Tibial nerve (tissue), 4 donors: ENCODE measurements at places on chromosomes 1 and 21. TPM values are rescaled to one million over a fixed set of nuclear protein-coding genes. Genes with fewer than 3 reads are reported as not detected.

The OR10X1 gene
- not detected for total RNA-seq

The SFN gene
- total RNA-seq, result not detected

The OR2L13 gene
- not detected for total RNA-seq

The SPATA17 gene
- total RNA-seq, result 0.98 TPM

DNA sequence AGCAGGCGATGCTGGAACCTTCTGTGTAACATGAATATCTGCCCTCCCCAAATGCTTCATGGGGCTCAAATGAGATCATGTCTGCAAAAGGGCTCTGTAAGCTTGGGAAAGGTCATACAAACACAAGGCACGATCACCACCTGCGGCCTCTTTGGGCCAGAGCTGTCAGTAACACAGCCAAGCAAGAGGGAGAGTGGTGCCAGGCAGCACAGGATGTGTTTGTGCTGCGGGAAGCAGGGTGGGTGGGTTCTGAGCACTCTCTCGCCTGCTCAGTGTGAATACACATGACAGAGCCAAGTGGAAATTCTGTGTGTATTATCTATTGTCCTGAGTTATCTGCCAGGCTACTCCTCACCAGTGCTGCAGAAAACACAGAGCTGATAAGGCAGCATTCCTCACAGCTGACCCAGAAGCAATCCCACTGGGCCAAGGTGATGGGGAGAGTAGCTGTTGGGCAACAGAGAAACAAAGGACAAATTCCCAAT lies 101.2 kb downstream of the LAMC2 start:
- DNase-seq, result no peak
- no peak overlapping the region for H3K27ac ChIP-seq
- no peaks in the 10 kb centered on the region for H3K36me3 ChIP-seq
- H3K4me3 ChIP-seq, result no peak overlapping the region
- H3K4me1 ChIP-seq, result peaks cover 4% of the 10 kb centered on the region
- H3K27me3 ChIP-seq, result no peaks in the 10 kb centered on the region

- no peak for DNase-seq
- H3K36me3 ChIP-seq, result no peaks in the 10 kb centered on the region
- H3K4me3 ChIP-seq, result no peak overlapping the region
These were observed 40.2 kb downstream of the MX1 start for GRCh38 chr21:41466024-41466820.

DNA sequence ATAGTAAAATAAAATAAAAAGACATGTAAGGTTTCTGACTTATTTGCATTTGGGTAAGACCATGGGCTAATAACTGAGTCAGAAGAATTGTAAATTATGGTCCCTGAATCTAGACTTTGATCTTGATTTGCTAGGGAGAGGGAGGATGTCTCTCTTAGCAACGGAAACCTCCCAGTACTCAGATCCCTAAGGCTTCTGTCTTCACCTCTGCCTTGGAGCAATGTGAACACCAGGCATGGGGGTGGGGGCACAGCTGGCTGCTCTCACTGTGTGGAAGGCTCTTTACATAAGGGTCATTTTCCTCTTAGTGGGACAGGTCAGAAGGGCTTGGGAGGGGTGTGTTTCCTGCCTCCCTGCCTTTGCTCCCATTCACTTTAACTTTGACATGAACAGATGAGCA lies 17.0 kb upstream of the TMEM54 start:
- H3K4me3 ChIP-seq, result no peak overlapping the region
- H3K4me1 ChIP-seq, result no peaks in the 10 kb centered on the region
- DNase-seq, result no peak
- H3K27me3 ChIP-seq, result peaks cover 10% of the 10 kb centered on the region
- no peak overlapping the region for H3K27ac ChIP-seq
- no peaks in the 10 kb centered on the region for H3K36me3 ChIP-seq

The XCL2 gene
- not detected for total RNA-seq

DNA sequence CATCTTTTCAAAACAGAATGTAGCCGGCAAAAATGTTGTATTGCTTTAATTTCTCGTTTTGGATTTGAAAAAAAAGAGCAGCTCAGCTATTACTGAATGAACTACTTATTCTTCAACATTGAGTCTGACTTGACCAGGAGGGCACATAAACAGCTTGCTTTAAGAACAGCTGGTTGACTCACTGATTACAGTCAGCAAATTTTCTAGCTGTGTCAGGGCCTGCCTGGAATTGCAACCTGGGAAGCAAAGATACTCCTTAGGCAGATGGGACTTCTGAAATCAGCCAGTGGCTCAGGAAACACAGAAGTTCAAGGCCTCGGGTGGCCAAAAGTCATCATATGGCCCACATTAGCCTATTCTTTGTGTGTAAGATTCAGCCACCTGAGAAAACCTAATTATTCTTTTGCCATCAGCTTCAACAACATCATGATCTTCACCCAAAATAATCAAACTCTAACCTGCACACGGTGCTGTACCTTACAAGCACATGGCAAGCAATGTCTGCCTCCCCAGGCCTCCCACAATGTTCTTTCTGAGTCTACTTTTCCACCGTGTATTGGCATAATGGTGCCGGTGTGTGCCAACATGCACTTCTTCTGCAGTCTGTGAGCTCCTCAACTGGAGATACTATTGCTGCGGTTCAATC lies 307.2 kb downstream of the HHIPL2 start:
- no peaks in the 10 kb centered on the region for H3K4me1 ChIP-seq
- no peak for DNase-seq
- H3K4me3 ChIP-seq, result no peak overlapping the region
- no peaks in the 10 kb centered on the region for H3K27me3 ChIP-seq
- no peak overlapping the region for H3K27ac ChIP-seq

The IKBKE gene
- total RNA-seq, result 3.7 TPM

DNA sequence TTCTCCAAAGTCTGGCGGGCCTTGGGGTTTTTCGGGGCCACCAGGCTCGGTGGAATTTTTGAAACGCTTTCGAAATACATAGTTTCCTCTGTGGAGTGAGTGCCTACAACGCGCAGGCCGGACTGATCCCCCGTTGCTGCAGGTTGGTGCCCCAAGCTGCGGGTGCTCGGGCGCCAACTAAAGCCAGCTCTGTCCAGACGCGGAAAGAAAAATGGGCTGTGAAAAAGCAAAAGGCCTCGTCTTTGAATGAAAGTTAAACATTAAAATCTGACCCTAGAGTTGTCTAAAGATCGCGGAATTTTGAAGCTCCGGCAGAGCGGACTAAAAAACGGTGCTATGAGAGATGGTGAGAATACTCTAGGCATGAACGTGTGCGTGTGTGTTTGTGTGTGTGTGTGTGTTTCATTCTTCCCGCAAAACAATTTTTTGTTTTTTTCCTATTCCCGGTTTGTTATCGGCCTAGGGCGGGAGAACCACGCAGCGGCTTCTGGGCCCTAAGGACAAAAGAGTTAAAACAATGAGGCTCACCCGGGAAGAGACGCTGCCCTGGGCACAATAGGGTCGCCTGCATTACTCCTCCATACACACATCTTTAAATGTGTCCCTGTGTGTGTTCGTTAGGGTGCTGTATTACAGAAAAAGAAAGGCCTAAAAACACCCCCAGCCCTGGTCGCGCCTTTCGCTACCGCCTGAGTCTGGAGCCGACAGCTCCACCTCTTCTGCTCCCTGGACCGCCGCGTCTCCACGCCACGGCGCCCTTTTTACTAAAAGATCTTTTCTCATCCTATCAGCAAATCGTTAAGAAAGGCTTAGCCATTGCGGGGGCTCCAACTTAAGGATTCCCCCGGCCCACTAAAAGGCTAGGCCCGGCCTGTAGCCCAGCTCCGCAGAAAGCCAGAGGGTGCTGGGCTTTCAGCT lies 3.2 kb downstream of the TBX15 start:
- peaks cover 99% of the 10 kb centered on the region for H3K27me3 ChIP-seq
- DNase-seq, result no peak
- no peaks in the 10 kb centered on the region for H3K36me3 ChIP-seq
- H3K27ac ChIP-seq, result peak overlapping the region; percentile 72
- peak overlapping the region; percentile 67 for H3K4me3 ChIP-seq
- H3K4me1 ChIP-seq, result peaks cover 75% of the 10 kb centered on the region

The ANGEL2 gene
- total RNA-seq, result 74.5 TPM

GRCh38 chr1:243413431-243414151 lies 157.8 kb downstream of the SDCCAG8 start:
- no peak overlapping the region for H3K27ac ChIP-seq
- no peak for DNase-seq

GRCh38 chr1:55781944-55782482 lies 566.8 kb upstream of the USP24 start:
- H3K27me3 ChIP-seq, result no peaks in the 10 kb centered on the region
- no peak overlapping the region for H3K4me3 ChIP-seq
- no peak for DNase-seq
- H3K27ac ChIP-seq, result no peak overlapping the region

- H3K27me3 ChIP-seq, result no peaks in the 10 kb centered on the region
- no peaks in the 10 kb centered on the region for H3K36me3 ChIP-seq
- no peak overlapping the region for H3K4me3 ChIP-seq
- peak; percentile 82 for DNase-seq
- peak overlapping the region; percentile 93 for H3K27ac ChIP-seq
These were observed 22.7 kb upstream of the IFNGR2 start for GRCh38 chr21:33380483-33380998.

DNA sequence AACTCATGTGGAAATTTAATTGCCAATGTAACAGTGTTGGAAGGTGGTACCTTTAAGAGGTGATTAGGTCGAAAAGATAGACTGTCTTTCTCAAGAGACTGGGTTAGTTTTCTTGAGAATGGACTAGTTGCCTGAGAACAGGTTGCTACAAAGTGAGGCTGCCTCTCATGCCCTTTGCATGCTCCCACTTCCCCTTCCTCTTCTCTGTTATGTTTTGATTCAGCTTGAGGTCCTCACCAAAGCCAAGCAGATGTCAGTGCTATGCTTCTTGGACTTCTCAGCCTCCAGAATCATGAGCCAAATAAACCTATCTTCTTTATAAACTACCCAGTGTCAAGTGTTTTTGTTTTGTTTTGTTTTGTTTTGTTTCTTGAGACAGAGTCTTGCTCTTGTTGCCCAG lies 187.0 kb upstream of the RUNX1 start:
- no peak for DNase-seq
- no peaks in the 10 kb centered on the region for H3K27me3 ChIP-seq
- H3K36me3 ChIP-seq, result no peaks in the 10 kb centered on the region
- no peak overlapping the region for H3K4me3 ChIP-seq
- peaks cover 4% of the 10 kb centered on the region for H3K4me1 ChIP-seq

GRCh38 chr1:155389826-155390225 lies 69.1 kb downstream of the RUSC1 start:
- no peak overlapping the region for H3K4me3 ChIP-seq
- H3K36me3 ChIP-seq, result peaks cover under 1% of the 10 kb centered on the region
- H3K27me3 ChIP-seq, result no peaks in the 10 kb centered on the region

DNA sequence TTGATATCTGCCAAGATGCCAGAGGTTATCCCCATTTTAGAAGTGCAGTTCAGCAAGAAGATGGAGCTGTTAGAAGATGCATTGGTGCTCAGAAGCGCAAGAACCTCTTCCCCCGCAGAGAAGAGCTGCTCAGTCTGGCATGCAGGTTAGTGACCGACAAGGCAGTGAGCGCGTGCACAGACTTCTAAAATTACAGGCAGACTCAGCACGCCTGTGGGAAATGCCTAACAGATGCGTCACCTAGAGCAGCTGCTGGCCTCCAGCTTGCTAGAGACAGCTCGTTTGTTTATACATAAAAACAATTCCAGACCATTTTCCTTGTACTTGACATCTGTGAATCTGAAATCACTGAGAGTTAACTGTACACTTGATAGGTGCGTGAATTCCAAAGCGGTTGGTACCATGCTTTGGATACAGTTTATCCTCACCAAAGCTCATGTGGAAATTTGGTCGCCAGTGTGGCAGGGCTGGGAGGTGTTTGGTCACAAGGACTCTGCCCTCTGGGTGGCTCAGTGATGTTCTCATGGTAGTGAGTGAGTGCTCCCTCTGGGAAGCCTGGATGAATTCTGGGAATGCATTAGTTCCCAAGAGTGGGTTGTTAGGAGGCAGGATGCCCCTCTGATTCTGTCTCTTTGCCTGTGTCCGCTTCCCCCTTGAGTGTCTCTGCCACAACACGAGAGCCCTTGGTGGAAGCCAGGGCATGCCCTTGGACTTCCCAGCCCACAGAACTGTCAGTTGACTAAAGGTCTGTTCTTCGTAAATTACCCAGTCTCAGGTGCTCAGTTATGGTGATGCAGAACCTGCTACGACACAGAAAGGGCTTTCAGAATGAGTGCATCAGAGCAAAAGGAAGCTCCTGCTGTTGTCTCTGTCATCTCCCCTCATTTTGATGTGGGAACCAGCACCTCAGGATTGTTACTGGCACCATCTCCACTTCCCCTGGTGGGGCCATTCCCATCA lies 24.4 kb downstream of the SNAP47 start:
- H3K27me3 ChIP-seq, result no peaks in the 10 kb centered on the region
- H3K36me3 ChIP-seq, result peaks cover 61% of the 10 kb centered on the region

- no peak overlapping the region for H3K4me3 ChIP-seq
- H3K4me1 ChIP-seq, result peaks cover 29% of the 10 kb centered on the region
- peaks cover 14% of the 10 kb centered on the region for H3K36me3 ChIP-seq
These were observed 2.1 kb downstream of the HMGN1 start for GRCh38 chr21:39346671-39347331.

- H3K4me1 ChIP-seq, result no peaks in the 10 kb centered on the region
- no peak overlapping the region for H3K4me3 ChIP-seq
- no peak for DNase-seq
- H3K36me3 ChIP-seq, result no peaks in the 10 kb centered on the region
These were observed 497.5 kb upstream of the PBX1 start for GRCh38 chr1:164061528-164061927.

- no peak overlapping the region for H3K4me3 ChIP-seq
- no peak overlapping the region for H3K27ac ChIP-seq
- no peaks in the 10 kb centered on the region for H3K27me3 ChIP-seq
- H3K36me3 ChIP-seq, result peaks cover 63% of the 10 kb centered on the region
These were observed 104.2 kb downstream of the COP1 start for GRCh38 chr1:176102768-176103350.

- H3K36me3 ChIP-seq, result no peaks in the 10 kb centered on the region
- H3K4me3 ChIP-seq, result no peak overlapping the region
- H3K27me3 ChIP-seq, result no peaks in the 10 kb centered on the region
- H3K4me1 ChIP-seq, result peaks cover 80% of the 10 kb centered on the region
- DNase-seq, result peak; percentile 57
- H3K27ac ChIP-seq, result no peak overlapping the region
These were observed 68.1 kb upstream of the ANGPTL1 start for GRCh38 chr1:178938959-178939317.

The HES3 gene
- total RNA-seq, result not detected

DNA sequence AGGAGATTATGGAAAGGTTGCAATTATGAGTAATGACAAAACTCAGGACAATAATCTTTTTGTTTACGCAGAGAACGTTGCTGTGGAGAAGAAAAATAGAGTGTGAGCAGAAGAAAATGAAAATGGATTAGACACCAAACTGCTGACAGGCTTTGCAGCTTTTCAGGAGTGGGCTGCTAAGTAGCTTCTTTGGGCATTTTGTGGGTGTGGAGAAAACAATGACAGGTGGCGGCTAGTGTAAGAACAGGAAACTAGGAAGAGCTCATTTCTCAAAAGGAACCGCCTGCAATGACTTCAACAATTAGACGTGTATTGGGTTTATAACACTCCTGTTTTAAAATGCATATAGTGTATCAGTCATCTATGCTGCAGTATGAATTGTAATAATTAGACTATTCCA lies 18.3 kb upstream of the PALMD start:
- no peaks in the 10 kb centered on the region for H3K27me3 ChIP-seq
- H3K4me3 ChIP-seq, result no peak overlapping the region
- no peaks in the 10 kb centered on the region for H3K36me3 ChIP-seq
- no peak overlapping the region for H3K27ac ChIP-seq
- no peak for DNase-seq
